ENCODE measurements at places on chromosomes 5 and 9. TPM values are rescaled to one million over a fixed set of nuclear protein-coding genes. Genes with fewer than 3 reads are reported as not detected.
A peak's percentile ranks its signal among the peaks of the same experiment; 100 is the strongest.

TAS2R1 gene
- total RNA-seq: not detected

F12 gene
- 14.5 TPM for total RNA-seq

DNA sequence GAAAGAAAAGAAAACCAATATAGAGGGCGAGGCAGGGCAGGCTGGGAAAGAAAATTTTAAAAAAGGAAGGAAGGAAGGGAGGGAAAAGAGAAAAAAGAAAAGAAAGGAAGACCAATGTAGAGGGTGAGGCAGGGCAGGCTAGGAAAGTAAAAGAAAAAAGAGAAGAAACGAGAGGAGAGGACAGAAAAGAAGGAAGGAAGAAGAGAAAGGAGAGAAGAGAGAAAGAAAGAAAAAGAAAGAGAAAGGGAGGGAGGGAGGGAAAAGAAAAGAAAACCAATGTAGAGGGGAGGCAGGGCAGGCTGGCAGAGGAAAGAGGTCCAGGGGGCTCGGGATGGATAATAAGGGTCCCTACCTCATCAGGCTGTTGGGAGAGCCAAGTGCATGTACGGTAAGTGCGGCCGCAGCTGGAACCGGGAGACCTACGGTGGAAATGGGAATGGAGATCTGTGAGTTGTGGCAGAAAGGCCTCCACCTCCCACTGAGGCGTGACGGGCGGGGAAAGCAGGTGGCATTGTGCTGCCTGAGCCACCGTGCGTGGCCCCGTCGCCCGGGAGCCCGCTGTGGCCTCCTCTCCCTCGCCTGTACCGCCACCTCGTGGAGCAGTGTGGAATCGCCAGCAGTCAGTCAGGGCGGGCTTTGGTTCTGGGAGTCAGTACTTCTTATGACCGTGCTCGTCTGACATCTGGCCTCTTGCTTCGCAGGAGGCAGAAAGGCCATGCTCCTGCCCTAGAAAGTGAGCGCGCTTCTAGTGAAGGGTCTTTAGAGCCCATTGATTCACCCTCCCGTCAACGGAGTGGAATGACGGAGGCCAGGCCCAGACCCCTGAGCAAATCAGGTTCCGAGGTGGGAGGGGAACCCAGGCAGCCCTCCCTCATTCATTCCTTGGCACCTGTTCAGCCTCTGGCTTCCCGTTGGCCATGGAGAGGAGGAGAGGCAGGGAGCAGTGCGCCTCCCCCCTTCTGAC, 10.4 kb upstream of the NHP2 start:
- no peaks in the 10 kb centered on the region for H3K27me3 ChIP-seq
- no peak overlapping the region for H3K4me3 ChIP-seq
- H3K27ac ChIP-seq: no peak overlapping the region
- DNase-seq: peak; percentile 89
- no peaks in the 10 kb centered on the region for H3K36me3 ChIP-seq

DNA sequence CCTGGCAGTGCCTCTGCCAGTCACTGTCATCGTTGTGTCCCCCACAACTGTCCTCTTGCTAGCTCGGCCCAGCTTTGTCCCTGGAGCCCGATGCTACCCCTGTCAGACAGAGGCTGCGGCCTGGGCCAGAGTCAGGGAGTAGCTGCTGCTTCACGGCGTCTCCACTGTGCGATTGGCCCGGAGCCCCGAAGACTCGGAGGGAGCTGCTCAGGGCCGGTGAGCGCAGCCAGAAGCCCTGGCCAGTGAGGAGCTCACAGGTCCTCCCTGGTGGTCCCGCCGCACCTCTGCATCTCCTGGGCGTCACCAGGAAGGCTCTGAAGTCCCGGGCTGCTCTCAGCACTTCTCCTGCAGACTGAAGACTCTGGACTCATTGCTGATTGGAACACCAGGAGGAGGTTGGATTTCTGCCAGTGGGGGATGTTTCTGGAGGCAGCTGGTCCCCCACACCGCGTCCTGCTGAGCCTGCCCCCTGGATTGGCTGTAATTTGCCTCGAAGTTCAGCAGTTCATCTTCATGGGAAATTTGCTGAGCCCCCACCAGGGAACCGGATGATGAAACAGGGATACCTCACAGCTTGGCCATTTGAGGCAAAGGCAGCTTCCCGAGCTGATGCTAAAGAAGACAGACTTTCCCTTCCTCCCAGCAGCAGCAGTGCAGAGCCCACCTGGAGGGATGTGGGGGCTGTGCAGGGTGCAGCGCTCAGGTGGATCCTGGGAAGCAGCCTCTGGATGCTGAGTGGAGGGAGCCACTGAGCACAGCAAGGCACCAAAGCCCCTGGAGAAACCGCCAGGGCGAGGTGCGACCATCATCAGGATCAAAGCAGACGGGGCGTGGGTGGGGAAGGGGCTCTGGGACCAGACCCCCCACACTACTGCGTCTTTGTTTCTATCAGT, 45.6 kb downstream of the USP20 start:
- H3K4me3 ChIP-seq: no peak overlapping the region
- DNase-seq: no peak
- no peaks in the 10 kb centered on the region for H3K27me3 ChIP-seq
- no peak overlapping the region for H3K27ac ChIP-seq
- no peaks in the 10 kb centered on the region for H3K36me3 ChIP-seq
